ENCODE measurements at places on chromosomes 3 and 15.

DNA sequence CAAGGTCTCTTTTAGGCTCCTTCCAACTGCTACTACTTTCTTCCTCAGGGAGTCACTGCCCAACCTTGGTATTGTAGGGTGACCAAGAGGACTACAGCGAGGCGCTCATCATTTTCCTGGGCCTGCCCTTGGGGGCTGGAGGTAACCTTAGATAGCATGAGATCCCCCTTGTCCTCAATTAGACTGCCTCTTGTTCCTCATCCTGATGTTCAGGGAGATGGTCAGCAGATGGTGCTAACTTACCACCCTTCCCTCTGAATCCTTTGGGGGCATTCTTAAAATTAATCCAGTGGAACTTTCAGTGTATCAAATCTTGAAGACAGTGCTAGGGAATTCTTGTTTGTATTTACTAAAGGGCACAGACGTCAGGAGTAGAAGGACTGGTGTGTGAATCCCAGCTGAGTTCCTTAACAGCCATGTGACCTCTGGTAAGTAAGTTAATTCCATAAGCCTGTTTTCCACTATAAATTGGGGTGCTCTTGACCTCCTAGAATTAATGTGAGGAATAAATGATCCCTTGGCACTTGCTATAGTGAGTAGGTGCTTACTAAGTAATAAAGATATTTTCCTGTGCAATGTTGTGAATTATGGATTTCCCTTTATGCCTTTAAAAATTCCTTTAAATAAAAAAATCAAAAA, 4.1 kb upstream of the CLPX start:
- DNase-seq, result no peak

DNA sequence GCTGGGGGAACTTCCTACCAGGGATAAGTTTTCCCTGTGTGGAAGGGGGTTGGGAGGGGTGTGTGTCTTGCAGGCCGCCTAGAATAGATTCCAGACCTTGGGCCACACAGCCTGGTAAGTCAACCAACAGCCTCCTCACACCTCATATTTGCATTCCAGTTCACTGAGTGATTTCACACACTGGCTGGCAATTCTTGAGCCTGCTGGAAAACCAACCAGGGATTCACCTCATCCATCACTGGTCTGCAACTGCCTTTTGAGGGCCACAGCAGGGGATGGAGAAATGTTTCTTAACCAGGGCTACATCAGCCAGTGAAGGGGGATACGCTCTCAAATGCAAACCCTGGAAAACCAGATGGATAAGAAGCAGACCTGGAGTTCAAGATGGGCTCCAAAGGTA, 2.0 kb downstream of the FSTL1 start:
- DNase-seq, result no peak

GRCh38 chr3:128624526-128625138, 26.0 kb downstream of the RPN1 start:
- DNase-seq, result no peak

DNA sequence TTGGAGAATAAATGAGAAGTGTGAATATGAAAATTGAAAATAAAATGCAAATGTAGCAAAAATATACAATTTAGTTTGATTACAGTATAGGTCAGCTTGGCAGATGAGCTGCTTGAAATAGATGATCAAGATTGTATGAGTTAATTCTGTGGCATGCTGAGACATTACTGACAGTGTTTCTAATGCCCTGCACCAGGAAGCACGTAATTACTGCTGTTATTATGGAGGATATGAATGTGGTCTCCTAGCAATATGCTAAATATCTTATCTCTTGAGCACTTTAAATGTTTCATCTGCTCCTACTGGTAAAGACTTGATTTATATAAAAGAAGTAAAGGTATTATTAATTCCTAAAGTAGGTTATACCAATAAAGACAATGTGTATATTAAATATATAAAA, 1015.5 kb downstream of the PLOD2 start:
- no peak for DNase-seq

Measured in cortex of kidney (tissue), 1 donor.